ENCODE measurements at places on chromosomes 5 and 9.

DNA sequence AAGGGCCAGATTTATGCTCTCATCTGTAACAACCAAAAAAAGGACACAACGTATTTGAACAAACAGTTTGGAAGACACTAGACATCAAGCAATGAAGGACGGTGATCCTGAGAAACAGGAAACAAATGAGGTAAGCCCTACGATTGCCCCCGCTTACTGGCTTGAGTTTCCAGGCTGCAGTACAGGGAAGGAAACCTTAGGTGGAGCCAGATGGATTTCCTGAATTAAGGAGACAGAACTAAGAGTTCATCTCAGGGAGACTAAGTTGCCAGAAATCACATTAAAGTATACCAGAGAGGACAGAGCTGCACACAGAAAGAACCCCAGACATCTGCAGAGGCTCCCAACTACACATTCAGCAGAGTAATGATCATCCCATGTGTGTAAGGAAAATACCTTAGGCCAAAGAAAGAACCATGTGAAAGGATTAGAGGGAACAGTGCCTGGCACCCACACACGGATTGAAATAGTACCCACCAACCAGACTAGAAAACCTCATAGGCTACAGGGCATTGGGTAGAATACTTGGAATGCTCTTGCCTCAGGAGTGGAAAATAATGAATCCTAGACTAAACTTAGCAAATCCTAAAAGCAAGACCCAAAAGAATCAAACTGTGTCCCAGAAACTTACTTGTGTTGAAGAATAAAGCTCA lies 99.3 kb upstream of the NIPBL start:
- H3K27ac ChIP-seq, result no peak overlapping the region
- peaks cover 29% of the 10 kb centered on the region for H3K27me3 ChIP-seq
- DNase-seq, result no peak
- no peak overlapping the region for H3K4me3 ChIP-seq
- H3K36me3 ChIP-seq, result no peaks in the 10 kb centered on the region

DNA sequence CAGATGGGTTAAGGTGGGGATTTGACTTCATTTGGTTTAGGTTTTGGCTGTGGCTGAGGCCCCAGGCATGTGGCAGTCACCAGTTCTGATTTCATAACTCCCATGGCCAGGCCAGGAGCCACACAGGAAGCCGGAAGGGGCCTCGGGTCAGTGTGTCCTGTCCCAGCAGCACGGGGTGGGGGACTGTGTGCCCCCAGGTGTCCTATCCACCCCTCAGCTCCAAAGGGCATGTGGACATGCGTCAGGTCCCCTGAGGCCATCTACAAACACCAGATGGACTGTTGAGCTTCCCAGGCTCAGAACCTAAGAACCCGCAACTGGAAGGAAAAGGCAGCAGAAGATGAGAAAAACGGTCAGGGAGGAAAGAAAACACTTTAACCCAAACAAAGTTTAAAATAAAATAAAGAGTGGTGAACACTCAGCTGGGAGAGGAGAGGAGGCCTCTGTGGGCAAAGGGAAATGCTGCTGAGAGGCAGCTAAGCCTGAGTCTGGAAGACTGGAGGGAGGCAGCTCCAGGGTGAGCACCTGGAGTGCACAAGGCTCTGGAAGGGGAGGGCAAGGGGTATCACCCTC lies 260.8 kb downstream of the AUH start:
- peak overlapping the region; percentile 75 for H3K4me3 ChIP-seq
- peaks cover 75% of the 10 kb centered on the region for H3K4me1 ChIP-seq
- DNase-seq, result no peak

DNA sequence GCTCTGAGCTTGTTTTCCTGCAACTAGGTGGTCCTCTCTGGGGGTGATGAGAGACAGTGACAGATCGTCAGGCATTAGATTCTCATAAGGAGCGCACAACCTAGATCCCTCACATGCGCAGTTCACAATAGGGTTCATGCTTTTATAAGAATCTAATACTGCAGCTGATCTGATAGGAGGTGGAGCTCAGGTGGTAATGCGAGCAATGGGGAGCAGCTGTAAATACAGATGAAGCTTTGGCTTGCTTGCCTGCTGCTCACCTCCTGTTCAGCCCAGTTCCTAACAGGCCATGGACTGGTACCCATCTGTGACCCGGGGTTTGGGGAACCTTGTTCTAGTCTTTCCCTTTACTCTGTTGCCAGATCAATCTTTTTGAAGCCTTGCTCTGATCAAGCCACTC lies 89.5 kb upstream of the POU5F2 start:
- peaks cover 40% of the 10 kb centered on the region for H3K36me3 ChIP-seq
- no peak overlapping the region for H3K4me3 ChIP-seq
- DNase-seq, result no peak

DNA sequence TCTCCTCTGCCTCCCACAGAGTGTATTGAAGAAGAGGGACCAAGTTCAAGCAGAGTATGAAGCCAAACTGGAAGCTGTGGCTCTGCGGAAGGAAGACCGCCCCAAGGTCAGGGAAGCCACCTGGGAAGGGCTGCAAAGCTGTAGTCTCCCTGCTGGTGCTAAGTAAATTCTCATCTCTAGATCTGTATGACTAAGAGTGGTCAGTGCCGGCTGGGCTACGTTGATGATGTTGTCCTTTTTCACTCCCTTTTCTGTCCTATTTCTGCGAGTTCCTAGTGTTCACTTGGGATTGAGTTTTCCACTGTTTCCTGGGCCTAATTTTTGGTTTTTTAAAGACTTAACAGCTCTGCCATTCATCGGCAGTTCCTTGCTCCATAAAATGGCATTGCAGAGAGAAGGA lies 39.8 kb downstream of the SLC46A2 start:
- no peak overlapping the region for H3K27ac ChIP-seq
- H3K4me1 ChIP-seq, result peaks cover 6% of the 10 kb centered on the region
- H3K27me3 ChIP-seq, result no peaks in the 10 kb centered on the region
- H3K36me3 ChIP-seq, result peaks cover 26% of the 10 kb centered on the region
- DNase-seq, result no peak
- H3K4me3 ChIP-seq, result no peak overlapping the region

- H3K4me3 ChIP-seq, result no peak overlapping the region
- H3K27me3 ChIP-seq, result no peaks in the 10 kb centered on the region
- no peak overlapping the region for H3K27ac ChIP-seq
- DNase-seq, result no peak
- no peaks in the 10 kb centered on the region for H3K36me3 ChIP-seq
Measured at GRCh38 chr9:8633784-8634183, 834.2 kb upstream of the DMAC1 start.

DNA sequence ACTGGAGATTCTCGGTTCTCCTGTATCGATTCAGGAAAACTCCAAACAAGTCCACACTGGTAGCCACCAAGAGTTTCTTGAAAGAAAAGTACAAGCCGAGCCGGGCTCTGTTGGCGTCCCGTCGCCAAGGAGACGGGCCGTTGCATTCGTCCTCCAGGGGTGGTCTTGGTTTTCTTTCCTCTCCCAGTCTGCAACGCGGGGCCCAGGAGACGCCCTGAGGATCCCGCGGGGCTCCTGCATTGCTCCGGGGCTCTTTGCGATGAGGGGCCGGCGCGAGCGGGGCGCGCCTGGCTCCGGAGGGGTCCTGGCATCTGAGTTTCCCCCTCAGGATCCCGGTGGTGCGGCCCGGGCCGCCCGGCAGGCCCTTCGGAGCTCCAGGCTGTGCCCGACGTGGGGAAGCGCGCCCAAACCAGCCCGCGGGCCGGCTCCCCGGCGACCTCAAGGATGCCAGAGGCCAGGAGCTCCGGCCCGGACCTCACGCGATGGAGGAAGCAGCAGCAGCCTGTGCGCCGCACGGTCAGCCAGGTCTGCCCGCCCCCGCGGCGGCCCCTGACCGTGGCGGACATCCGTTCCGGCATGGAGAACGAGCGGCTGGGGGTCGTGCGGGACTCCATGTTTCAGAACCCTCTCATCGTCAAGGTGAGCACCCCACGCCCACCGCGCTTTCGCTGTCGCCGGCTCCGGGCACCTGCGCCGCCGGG lies at the start of gene CFAP77:
CFAP77 (plus strand) TSS at position 384 of the 701 bp plus-strand sequence; CDS start at position 445, 61 bp downstream.
- peaks cover 43% of the 10 kb centered on the region for H3K27me3 ChIP-seq
- peaks cover 12% of the 10 kb centered on the region for H3K36me3 ChIP-seq
- peak within 1 kb of the TSS; percentile 65 for H3K4me3 ChIP-seq
- peak; percentile 68 for DNase-seq
- peaks cover 44% of the 10 kb centered on the region for H3K4me1 ChIP-seq

GRCh38 chr9:97366889-97367288 lies 45.0 kb upstream of the TDRD7 start:
- no peak for DNase-seq
- H3K4me1 ChIP-seq, result peaks cover 6% of the 10 kb centered on the region
- H3K36me3 ChIP-seq, result peaks cover 33% of the 10 kb centered on the region
- no peak overlapping the region for H3K27ac ChIP-seq
- H3K27me3 ChIP-seq, result no peaks in the 10 kb centered on the region

- H3K4me1 ChIP-seq, result peaks cover 14% of the 10 kb centered on the region
- H3K4me3 ChIP-seq, result no peak overlapping the region
- H3K27me3 ChIP-seq, result no peaks in the 10 kb centered on the region
- no peaks in the 10 kb centered on the region for H3K36me3 ChIP-seq
- H3K27ac ChIP-seq, result no peak overlapping the region
Measured at GRCh38 chr9:5870020-5870339, 20.7 kb upstream of the MLANA start.

DNA sequence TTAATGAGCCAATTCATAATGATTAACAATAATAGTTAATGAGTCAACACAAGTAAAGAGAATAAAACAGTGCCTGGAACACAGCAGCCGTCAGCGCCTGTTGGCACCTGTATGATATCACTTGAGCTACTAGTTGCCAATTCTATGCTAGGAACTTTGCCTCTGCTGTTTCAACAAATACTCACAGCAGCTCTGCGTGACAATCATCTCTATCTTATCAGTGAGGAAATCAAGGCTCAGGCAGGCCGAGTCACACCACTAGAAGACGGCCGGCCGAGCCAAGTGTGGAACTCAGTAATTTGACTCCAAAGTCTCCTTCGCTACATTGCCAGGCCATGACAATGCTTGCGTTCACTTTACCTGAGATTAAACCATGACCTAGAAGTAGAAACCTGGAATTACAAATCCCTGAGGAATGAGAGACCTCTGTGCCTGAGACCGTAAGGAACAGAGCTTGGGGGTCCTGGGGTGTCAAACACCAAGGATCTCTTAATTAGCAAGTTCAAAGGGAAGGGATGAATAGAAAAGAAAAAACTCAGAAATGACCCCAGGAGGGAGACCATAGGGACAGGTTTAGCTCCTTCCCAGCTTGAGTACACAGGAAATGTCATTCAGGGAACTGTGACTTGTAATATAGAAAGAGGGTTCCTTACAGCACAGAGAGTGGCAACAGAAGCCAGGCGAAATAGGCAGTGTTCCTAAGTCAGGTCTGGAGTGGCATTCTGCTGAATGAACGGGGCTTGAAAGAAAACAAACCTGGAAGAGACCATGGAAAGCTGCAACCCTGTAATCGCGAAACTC lies 109.1 kb downstream of the SUSD1 start:
- no peaks in the 10 kb centered on the region for H3K27me3 ChIP-seq
- no peak overlapping the region for H3K4me3 ChIP-seq
- H3K27ac ChIP-seq, result no peak overlapping the region
- no peak for DNase-seq

- H3K4me1 ChIP-seq, result no peaks in the 10 kb centered on the region
- H3K27me3 ChIP-seq, result peaks cover 9% of the 10 kb centered on the region
- no peaks in the 10 kb centered on the region for H3K36me3 ChIP-seq
- H3K4me3 ChIP-seq, result no peak overlapping the region
Measured at GRCh38 chr5:1399737-1400136, 45.5 kb downstream of the SLC6A3 start.

DNA sequence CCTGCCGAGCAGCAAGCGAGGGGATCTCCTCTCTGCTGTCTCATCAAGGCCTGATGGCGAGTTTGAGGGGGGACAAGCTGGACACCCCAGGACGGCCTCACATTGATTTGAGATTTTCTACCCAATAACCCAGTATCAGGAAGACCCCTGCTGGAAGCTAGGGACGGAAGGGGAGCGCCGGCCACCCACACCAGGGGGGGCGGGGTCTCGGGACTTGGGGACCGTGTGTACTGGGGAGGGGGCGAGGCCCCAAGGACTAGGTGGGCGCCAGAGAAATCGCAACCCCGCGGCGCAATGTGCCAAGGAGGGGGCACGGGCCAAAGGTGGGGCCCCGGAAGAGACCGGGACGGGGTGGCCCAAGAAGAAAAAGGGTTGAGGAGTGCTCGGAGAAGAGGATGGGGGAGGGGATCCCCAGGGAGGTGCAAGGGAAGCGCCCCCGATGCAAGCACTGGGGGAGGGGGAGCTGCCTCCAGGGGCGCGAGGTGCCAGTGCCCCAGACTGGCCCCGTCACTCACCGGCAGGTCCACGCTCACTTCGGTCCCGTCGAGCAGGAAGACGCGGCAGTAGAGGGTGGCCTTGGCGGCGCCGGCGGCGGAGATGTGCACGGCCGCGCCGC lies 1.1 kb downstream of the EPB41L4B start:
- peaks cover 13% of the 10 kb centered on the region for H3K4me1 ChIP-seq
- H3K27me3 ChIP-seq, result peaks cover 79% of the 10 kb centered on the region
- H3K4me3 ChIP-seq, result peak overlapping the region; percentile 60
- no peaks in the 10 kb centered on the region for H3K36me3 ChIP-seq
- peak; percentile 37 for DNase-seq
- peak overlapping the region; percentile 59 for H3K27ac ChIP-seq

DNA sequence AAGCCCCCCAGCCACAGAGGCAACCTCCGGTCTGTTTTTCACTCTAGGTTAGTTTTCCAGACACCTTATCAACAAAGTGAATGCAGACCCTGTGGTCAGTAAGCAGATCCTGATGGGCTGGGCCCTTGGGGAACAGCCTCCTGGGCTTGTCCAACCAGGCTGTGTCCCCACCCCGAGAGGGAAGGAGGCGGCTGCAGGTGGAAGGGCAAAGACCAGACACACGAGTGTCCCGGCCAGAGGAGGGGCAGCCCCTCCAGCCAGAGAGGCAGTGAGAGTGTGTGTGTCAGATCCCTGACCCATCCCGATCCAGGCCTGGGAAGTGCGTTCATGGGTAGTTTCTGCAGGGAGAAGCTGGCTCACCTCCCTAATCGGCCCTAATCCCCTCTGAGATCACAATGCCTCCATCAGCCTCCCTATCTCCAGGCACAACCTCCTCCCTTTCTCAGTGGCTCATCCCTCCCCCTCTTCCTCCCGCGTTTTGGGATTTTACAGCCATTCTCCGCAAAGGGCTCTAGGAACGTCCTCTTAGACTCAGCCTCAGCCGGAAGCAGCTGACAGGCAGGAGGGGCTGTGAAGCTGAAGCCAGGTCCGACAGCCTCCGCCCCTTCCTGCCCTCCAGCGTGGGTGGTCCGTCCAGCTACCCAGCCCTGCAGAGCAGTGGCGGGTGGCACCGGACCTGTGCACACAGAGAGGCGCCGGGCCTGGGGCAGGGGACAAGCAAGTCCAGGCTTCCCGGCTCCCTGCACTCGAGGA lies 9.7 kb downstream of the SLC12A7 start:
- H3K27ac ChIP-seq, result peak overlapping the region; percentile 44
- H3K27me3 ChIP-seq, result no peaks in the 10 kb centered on the region
- H3K4me1 ChIP-seq, result peaks cover 84% of the 10 kb centered on the region
- no peak for DNase-seq
- H3K4me3 ChIP-seq, result no peak overlapping the region

DNA sequence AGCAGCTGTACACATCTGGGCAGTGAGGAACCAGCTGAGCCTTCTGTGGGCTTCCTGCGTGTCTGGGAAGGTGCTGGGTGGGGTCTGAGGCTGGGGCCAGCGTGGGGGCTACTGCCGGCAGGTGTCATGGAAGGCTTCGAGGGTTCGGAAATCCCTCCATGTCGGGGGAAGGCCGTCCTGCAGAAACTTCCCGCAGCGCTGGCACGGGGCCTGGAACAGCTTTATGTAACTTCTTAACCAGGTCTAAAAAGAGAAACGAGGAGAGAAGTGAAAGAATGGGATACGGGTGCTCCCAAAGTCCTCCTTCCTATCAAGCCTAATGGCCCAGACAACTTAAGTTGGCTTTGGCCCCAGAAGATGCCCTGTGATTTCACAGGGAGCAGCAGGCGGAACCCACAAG lies 120.6 kb upstream of the RAPGEF1 start:
- H3K36me3 ChIP-seq, result peaks cover 39% of the 10 kb centered on the region
- DNase-seq, result no peak
- H3K4me3 ChIP-seq, result no peak overlapping the region
- no peak overlapping the region for H3K27ac ChIP-seq
- no peaks in the 10 kb centered on the region for H3K27me3 ChIP-seq
